GM23338 (cell line): ENCODE measurements at places on chromosomes 6 and 20.

DNA sequence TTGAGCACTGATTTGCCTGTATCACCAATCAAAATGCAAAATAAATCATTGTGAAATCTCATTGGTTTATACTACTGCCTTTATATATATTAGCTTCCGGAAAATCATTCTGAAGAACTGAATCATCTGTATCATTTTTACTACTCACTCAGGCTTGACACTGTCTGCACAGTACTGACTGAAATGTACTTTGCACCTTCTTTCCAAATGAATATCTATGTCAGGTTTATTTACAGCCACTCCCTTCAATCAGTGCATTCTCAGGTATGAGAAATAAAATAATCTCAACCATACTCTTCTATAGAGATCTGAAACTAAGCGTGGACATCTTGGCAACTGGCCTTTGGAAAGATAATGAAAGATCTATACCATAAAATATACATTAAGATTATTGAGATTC, 2.7 kb downstream of the KHDRBS2 start:
- no peak for DNase-seq

DNA sequence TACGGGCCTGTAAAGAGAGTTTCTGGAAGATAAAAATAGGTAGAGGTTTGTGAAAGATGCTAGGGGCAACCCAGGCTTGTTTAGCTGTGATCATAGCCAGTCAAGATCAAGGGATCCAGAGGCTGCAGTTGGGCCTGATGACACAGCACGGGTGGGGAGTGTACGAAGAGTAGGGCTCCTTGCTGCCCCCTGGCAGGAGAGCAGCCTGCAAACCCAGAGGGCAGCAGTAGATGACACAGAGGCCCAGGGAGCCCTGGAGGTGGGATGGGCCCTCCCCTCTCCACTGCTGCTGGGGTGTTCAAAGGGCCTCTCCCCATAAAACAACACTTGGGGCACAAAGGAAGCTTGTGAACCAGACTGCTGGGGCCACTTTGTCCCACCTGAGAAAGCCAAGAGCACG, 47.2 kb downstream of the VEGFA start:
- DNase-seq, result peak; percentile 74

- no peak for DNase-seq
Observed at GRCh38 chr6:17536586-17536985, 63.5 kb upstream of the FAM8A1 start.

DNA sequence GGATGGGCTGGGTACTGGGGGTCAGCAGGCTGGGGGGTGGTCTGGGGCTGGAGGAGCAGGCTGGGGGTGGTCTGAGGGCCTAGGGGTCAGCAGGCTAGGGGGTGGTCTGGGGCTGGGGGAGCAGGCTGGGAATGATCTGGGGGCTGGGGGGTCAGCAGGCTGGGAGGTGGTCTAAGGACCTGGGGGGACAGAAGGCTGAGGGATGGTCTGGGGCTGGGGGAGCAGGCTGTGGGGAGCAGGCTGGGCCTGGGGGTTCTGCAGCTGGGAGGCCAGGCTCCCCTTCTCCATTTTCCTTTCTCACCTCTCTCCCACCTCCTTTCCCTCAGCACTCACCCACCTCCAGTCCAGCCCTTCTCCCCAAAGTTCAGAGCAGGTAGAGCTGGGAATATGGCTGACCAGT, 114.2 kb downstream of the PSMB1 start:
- no peak for DNase-seq

- no peak for DNase-seq
Observed at GRCh38 chr6:113060664-113061063, 713.5 kb downstream of the RFPL4B start.

GRCh38 chr6:40164345-40164755, 230.1 kb upstream of the MOCS1 start:
- DNase-seq, result peak; percentile 60

- DNase-seq, result no peak
Observed at GRCh38 chr6:121879149-121879548, 443.7 kb downstream of the GJA1 start.

DNA sequence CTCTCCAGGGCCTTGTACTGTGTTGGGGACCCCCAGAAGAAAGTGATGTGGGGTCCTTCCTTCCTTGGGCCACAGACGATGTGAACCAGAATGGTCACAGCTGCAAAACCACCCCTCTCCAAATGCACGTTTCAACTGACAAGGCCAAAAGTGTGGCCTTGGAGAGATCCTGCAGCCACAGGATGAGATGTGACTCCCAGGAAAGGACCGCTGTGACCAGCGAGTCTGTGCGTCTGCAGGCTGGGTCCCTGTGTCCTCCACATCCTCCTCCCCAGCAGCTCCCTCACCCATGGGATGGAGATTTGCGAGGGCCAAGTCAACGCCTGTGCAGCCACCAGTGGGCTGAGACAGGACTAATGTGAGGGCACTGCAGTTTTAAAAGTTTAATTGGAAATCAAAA, 247.0 kb downstream of the ERMARD start:
- no peak for DNase-seq

- DNase-seq, result no peak
Observed at GRCh38 chr6:20260360-20260759, 48.1 kb upstream of the MBOAT1 start.

DNA sequence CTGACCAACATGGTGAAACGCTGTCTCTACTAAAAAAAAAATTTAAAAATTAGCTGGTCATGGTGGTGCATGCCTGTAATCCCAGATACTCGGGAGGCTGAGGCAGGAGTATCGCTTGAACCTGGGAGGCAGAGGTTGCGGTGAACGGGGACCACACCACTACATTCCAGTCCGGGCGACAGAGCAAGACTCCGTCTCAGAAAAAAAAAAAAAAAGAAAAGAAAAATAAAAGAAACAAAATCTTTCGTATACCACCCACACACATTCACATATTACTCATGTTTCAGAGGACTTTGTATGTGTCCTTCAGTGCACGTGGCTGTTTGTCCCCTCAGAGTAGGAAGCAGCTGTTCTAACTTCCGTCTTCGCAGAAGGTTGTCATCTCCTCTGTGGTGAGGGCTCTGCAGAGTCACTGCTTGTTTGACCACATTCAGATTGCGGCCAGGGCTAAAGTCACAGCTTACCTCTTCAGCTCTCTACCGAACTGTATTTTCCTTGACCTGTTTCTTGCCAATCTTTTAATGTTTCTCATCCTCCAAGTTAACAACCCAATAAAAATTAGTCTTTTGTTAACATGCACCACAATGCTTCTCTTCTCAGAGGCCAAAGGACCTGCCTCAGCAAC, 36.6 kb upstream of the HIVEP1 start:
- DNase-seq, result no peak

DNA sequence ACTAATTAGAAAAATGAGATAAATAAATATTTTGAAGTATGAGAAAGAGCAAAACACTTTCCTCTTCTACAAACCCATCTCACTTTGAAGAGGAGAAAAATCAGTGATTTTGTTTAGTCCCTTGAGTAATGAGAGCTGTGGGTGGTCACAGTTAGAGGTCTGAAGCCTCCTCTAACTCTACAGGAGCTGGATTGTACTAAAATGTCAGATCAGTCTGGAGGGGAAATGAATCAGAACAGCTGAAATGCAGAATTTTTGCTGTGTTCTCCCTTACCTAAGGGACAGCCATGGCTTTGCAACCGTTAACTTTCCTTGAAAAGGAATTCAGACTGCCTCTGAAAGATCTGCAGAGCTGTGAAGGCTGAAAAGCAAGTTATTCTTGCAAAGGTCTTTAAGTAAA, 11.4 kb upstream of the RFPL4B start:
- no peak for DNase-seq
